Forelimb muscle (tissue), 1 donor: ENCODE measurements at places on chromosomes 3 and 15. TPM values are rescaled to one million over a fixed set of nuclear protein-coding genes. Genes with fewer than 3 reads are reported as not detected.

Gene GXYLT2
- polyA plus RNA-seq: 28.2 TPM

- no peak for DNase-seq
These were observed 85.5 kb downstream of the DMXL2 start for GRCh38 chr15:51536965-51537574.

DNA sequence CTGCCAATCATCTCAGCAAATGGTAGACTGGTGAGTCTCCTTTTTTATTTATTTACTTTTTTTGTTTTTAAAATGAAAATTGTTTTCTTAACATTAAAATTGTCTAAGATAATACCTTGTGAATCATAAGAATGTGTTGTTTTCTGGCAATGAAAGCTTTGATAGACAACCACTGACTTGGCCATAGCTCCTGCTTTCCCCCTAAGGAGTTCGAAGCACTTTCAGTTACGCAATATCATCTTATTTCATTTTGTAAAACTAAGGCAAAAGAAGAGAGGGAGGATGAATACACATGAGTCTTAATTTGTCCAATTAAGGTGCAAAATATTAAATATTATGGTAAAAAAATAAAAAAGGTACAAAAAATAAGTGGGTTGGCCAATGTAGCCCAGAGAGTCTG lies 74.8 kb upstream of the PLCL2 start:
- no peak for DNase-seq

Gene GOLGA8N
- 19.5 TPM for polyA plus RNA-seq

DNA sequence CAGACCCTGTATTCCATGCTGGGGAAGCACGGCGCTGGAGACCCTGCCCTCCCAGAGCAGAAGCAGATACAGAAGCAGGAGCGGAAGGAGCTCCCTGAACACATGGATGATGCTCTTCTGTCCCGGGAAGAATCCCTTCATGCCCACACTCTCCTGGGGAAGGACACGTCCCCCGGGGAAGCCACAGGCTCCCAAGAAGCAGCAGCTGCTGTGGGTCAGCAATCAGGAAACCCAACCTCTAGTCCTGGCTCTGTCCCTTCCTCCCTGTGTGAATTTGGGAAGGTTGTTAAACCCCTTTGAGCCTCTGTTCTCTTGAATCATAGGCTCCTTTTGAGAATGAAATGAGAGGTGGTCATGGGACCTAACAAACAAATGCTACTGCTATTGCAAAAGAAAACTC lies 176.2 kb upstream of the TPM1 start:
- DNase-seq: no peak

- DNase-seq: no peak
These were observed 3.2 kb downstream of the SEMA6D start for GRCh38 chr15:47720555-47720954.

Gene UQCC5
- polyA plus RNA-seq: 11.5 TPM

- peak; percentile 25 for DNase-seq
These were observed 139.4 kb downstream of the BBX start for GRCh38 chr3:107662124-107662507.

Gene GP9
- 0.42 TPM for polyA plus RNA-seq

Gene TJP1
- 41.5 TPM for polyA plus RNA-seq

- no peak for DNase-seq
These were observed 20.8 kb downstream of the MRPS25 start for GRCh38 chr3:15044326-15044725.

DNA sequence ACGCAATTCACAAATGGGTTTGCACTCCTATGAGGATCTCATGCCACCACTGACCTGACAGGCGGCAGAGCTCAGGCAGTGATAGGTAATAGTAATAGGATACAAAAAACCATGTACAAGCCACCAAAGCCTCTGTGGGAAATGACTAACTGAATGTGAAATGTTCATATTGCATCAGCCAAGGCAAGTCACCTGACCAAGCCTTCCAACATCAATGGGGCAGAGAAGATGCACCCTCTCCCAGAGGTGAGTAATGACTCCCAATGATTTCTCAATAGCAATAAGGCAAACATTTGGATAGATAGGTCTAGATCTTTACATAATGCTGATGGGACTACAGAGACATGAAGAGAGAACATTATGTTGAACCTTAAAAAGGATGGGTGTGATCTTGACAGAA lies 14.9 kb downstream of the CNTN3 start:
- DNase-seq: no peak

GRCh38 chr3:150414959-150415358 lies 6.9 kb downstream of the TSC22D2 start:
- DNase-seq: no peak

Gene GABRB3
- polyA plus RNA-seq: 1.0 TPM

Gene FOXB1
- not detected for polyA plus RNA-seq

DNA sequence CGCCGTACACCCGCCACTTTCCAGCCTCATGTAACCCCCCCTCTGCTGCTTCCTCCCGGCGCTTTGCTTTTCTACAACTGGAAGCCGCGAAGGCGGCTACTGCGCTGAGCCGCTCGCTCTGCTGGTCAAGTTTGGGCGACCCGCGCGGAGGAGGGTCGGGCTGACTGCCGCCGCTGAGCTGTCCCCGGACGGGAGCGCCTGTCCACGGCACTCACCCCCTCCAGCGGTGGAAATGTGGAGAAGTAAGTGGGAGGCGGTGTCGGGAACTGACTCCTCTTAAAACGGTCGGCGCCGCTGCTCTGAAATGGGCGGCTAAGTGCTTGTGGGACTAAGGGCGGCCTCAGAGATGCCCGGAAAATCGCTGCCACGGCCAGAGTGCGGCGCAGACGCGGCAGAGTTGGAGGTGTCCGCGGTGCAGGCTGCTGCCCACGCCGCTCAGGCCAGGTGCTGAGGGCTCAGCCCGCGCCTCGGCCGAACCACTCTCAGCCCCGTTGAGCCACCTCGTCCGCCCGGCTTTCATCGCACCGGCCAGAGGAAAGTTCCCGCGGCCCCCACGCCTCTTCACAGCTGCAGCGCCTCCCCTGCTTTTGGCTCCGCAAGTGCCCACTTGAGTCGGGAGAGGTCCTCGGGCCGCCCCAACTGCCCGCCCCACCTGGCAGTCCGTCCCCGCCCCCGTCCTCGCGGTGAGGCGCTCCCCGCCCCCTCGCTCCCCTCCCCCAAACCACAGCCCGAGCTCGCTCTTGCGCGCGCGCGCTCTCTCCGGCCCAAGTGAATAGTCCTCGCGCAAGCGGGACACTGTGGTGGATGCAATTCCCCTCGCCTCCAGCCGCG lies at the start of gene EPHA6:
Gene EPHA6 (plus strand): TSS at position 775 of the 831 bp plus-strand sequence.
- DNase-seq: peak; percentile 4

DNA sequence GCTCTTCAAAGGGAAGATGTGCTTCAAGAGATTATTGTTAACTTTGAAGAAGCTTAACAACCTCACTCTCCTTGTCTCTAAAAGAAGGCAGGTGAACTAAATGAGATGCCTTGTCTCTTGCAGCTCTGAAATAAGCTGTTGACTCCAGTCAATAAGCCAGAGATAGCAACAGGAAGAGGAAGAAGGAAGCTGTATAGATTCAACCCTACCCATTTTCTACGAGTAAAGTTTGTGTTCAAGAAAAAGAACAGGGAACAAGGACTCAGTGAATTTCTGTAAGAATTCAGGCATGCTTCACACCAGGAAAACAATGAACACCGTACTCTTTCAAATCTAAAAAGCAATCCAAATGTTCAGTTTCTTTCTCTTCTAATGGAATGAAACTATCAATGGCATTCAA lies 503.5 kb downstream of the MAGI1 start:
- no peak for DNase-seq

Gene GABRG3
- polyA plus RNA-seq: 0.22 TPM
